ENCODE measurements at places on chromosomes 16 and 17. TPM values are rescaled to one million over a fixed set of nuclear protein-coding genes. Genes with fewer than 3 reads are reported as not detected.

GRCh38 chr16:3170440-3171180 lies 17.4 kb upstream of the OR1F1 start:
- H3K27me3 ChIP-seq = peaks cover 54% of the 10 kb centered on the region
- DNase-seq = no peak
- H3K4me1 ChIP-seq = no peaks in the 10 kb centered on the region
- H3K4me3 ChIP-seq = no peak overlapping the region

The TP53TG3 gene
- total RNA-seq = not detected

The TBC1D3L gene
- total RNA-seq = 9.7 TPM

- H3K4me1 ChIP-seq = peaks cover 43% of the 10 kb centered on the region
- peak overlapping the region; percentile 94 for H3K27ac ChIP-seq
- DNase-seq = no peak
- H3K4me3 ChIP-seq = no peak overlapping the region
- no peaks in the 10 kb centered on the region for H3K27me3 ChIP-seq
Measured at GRCh38 chr17:17077101-17077500, 34.8 kb downstream of the MPRIP start.

DNA sequence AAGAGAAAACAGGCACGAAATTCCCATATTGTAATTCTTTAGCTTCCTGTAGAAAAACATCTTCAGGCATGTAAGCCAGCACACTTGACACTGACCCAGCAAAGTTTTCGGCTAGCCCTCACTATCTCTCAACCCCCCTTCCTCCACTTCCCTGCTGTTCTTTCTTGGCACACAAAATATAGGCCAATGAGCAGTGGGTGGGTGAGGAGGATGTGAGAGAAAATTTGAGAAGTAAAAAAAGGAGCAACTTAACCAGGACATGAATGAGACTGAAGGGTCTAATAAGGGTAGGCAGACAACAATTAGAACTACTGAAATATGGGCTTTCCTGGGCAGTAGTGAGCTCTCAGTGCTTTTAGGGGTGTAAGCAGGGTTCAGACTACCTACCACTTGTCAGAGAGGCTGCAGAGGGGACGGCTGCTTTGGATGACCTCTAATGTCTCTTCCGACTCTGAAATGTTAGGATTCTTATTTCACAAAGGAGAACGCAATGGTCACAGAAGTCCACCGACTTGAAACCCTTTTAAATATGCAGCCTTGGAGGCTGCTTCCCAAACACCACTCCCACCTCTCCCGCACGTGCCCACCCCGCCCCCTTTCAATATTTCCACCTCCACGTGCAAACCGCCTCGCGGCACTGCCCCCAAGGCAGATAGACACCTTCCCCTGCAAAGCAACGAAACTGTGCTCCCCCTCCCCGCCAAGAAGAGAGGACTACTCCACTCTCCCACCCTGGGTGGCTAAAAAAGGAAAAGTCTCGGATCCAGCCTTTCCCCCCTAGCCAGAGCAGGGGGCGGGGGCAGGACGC lies 889 bp downstream of the MBTD1 start:
- peak overlapping the region; percentile 95 for H3K27ac ChIP-seq
- H3K4me3 ChIP-seq = peak overlapping the region; percentile 99
- H3K36me3 ChIP-seq = no peaks in the 10 kb centered on the region
- peak; percentile 59 for DNase-seq
- H3K27me3 ChIP-seq = no peaks in the 10 kb centered on the region
- H3K4me1 ChIP-seq = peaks cover 4% of the 10 kb centered on the region

DNA sequence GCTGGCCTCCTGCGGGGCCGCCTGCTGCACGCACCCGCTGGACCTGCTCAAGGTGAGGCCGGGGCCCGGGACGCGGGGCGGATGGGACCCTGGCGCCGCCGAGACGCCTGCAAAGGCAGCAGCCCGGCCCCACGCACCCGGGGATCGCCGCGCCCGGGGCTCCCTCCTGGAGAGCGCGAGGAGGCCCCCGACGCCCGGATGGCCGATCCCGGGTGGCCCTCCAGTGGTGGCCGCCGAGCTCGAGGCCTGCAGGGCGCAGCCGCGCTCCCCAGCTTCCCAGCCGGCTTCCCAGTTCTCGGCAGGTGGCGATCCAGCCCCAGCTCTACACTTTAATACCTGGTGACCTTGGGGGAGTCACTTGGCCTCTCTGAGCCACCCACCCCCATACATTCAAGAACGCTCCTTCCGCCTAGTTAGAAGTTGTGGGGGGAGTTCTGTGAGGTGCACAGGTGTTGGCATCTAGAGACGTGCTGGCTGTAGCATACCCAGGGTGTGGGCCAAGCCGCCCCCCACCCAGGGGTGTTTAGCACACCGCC lies 452 bp downstream of the SLC25A10 start:
- no peaks in the 10 kb centered on the region for H3K27me3 ChIP-seq
- DNase-seq = peak; percentile 74
- peaks cover 3% of the 10 kb centered on the region for H3K36me3 ChIP-seq
- H3K27ac ChIP-seq = peak overlapping the region; percentile 18
- no peaks in the 10 kb centered on the region for H3K4me1 ChIP-seq

DNA sequence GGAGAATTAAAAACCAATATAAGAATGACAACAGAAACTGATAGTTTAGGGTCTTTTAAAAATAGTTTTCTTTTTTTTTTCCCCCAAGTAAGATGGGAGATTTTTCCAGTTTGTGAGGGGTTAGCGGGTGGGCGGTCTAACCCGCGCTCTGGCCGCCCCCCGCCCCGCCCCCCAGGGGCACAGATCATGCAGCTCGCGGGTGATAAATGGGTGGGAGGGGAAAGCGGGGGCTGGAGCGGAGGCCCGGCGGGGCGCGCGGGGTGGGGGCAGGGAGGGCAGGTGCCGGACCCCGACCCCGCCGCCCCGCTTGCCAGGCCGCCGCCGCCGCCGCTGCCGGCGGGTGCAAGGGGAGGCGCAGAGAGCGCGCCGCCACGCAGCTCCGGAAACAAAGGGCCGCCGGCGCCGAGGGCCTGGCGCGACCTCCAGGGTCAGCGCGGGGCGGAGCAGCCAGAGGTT lies 60.1 kb upstream of the GSE1 start:
- no peaks in the 10 kb centered on the region for H3K36me3 ChIP-seq
- peaks cover 8% of the 10 kb centered on the region for H3K4me1 ChIP-seq
- H3K27me3 ChIP-seq = no peaks in the 10 kb centered on the region
- H3K4me3 ChIP-seq = peak overlapping the region; percentile 91

The DLX3 gene
- total RNA-seq = not detected

All from right lobe of liver (tissue), 6 donors.